ENCODE measurements at places on chromosomes 11 and 22.

GRCh38 chr22:20235389-20235991 lies 32.6 kb downstream of the RTN4R start:
- no peak for DNase-seq

DNA sequence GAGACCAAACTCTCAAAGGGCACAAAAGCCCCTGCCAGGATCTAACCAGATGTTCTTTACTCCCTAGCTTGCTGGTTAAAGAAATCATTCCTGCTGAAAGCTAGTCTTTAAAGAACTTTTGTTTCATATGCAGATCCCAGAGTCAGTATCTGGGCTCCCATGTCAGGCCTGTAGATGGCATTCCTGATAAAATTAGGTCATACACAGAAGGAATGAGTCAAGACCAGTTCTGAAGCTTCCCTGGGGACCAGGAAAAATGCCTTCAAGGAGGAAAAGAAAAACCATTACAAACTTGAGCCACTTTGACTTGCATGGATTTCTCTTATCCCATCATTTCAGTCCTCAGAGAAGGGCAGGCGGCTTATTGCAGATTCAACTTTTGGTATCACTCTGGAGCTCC lies 5.9 kb downstream of the DBX1 start:
- DNase-seq, result peak; percentile 52

- peak; percentile 87 for DNase-seq
Measured at GRCh38 chr11:134275534-134276395, at the start of gene GLB1L3. GLB1L3 (plus strand) TSS chr11:134276379; CDS start chr11:134276741, 362 bp downstream.

DNA sequence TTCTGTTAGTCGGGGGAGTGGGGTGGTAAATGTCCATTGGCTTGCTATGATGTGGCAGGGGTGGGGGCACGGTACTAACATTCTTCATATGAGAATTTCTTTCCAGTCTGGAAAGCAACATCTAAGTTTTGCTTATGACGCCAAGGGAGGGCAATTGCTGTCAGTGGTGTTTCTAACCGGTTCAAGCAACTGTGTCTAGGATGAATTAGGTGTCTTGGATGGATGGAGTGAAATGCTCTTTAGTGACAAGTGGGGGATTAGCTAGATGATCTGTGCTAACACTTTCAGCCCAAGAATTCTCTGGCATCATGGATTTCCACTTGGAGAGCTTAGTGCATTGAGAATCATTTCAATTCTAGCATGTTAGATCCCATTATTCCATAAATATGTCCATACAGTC lies 262.6 kb upstream of the SORL1-AS1 start:
- DNase-seq, result no peak

DNA sequence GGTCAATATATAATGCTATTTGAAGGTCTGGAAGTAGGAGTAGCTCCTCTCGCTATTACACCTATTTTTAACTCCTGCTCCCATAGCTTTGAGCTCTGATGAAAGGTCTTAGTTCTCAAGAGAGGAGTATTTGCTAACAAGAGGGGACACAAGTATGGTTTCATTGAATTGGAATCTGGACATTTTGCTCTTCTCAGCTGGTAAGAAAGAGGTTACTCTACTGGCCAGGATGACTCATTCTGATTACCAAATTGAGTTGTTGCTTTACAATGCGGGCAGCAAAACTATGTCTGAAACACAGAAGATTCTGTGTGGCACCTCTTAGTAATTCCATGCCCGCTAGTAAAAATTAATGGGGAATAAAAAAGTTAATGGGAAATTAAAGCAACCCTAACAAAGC lies 63.6 kb upstream of the EP300 start:
- DNase-seq, result no peak
